Renal pelvis (tissue), 12 donors: ENCODE measurements at places on chromosomes 1 and 21. TPM values are rescaled to one million over a fixed set of nuclear protein-coding genes. Genes with fewer than 3 reads are reported as not detected.

GRCh38 chr1:28895896-28896608 is 18.3 kb upstream of the EPB41 start:
- DNase-seq, result no peak

GRCh38 chr1:180505732-180506335 is 3.5 kb upstream of the ACBD6 start:
- DNase-seq, result no peak

- peak; percentile 46 for DNase-seq
These were observed 1.8 kb downstream of the NPPA start for GRCh38 chr1:11845641-11846335.

GRCh38 chr1:103250441-103250861 is 142.1 kb upstream of the COL11A1 start:
- DNase-seq, result no peak

- DNase-seq, result no peak
These were observed 31.1 kb upstream of the UAP1 start for GRCh38 chr1:162530307-162530987.

GRCh38 chr1:204250428-204251030 is 36.7 kb upstream of the GOLT1A start:
- no peak for DNase-seq

Gene C1orf141
- 0.28 TPM for polyA plus RNA-seq
